ENCODE measurements at places on chromosomes 1 and 21.

DNA sequence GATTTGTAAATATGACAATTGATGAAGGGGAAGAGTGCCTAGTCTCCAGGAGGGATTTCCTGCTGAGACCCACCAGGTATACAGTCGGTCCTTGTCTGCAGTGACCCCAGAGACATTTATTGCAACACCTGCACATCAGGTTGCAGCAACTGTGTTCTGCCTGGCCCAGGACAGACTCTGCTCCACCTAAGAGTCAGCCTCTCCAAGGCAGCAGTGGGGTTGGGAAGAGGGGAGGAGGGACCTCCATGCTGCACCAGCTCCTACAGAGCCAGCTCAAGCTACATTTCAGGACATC is 120.4 kb upstream of the IRF2BP2 start:
- no peak for DNase-seq

DNA sequence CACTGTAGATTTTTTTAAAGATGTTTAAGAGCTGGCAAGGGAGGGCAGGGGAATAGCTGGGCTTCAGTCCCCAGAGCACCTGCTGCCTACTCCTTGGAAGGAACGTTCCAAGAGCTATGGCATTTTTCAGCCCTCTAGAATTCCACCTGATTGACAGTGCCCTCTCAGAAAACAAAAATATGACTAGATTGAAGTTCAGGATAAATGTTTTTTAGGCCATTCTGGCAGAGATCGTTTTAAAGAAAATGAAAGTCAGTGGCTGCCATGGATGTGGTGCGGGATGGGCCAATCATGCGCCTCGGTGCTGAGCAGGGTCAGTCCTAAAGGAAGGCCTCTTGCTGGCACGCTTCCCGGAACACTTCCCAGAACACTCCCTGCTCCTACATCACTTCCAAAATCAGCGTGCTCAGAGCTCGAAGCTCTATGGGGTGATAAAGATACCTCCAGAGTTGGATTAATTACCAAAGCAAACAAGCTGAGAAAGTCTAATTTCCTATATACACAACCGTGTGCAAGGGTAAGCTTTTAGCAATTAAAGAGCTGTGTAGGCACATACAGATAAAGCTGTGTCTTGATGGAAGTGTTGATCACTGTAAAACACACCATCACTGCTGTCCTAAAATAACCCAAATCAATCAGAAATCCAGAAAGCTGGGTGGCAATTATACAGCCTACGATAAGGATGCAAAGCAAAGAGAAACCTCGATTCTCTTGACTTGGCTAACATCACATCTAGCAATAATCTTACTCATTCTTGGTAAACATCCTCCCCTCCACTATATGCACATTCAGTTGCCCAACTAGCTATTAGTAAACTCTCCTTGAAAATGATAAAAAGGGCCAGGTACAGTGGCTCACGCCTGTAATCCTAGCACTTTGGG is 34.6 kb downstream of the TGFBR3 start:
- no peak for DNase-seq

GRCh38 chr21:14825514-14825974 is 239.3 kb downstream of the NRIP1 start:
- DNase-seq, result no peak

DNA sequence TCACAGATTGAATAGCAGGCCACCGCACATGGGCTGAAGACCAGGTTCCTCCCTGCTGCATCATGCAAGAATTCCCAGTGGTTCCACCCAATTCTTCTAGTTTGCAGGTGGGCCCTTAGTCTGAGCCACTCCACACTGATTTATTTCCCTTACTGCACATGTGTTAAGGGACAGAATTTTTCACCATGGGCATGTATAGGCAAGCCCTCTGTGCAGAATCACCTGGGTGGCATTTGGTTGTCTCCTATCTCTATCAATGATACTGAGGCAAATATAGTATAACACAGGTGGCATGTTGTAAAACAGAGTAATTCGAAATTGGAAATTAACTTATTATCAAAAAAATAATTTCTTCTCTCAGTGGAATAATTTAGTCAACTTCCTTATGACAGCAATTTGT is 1892.4 kb downstream of the NCAM2 start:
- no peak for DNase-seq

DNA sequence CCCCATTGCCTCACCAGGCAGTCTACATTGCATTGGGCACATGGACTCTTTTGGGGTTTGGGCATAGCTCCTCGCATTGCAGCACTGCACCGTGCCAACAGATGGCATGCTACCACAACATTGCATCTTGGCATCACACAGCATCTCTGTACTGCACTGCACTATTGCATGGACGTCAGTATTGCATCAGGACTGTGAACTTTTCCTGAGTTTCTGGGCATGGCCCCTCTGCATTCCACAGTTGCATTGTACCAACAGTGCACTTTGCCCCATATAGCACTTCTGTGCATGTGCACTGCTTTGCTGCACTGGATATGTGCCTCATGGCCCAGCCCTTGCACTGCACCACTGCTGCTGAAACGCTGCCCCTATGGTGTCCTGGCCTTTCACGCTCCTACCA is 9.6 kb downstream of the PTPRU start:
- no peak for DNase-seq

Data from stimulated activated naive CD4-positive, alpha-beta T cell treated with Interleukin-2 at 50 U/mL for 16 hours (primary cell).